Ovary (tissue), 10 donors: ENCODE measurements at places on chromosomes 6 and 20.

GRCh38 chr20:24699321-24700165 is 230.1 kb downstream of the SYNDIG1 start:
- no peak for DNase-seq

- no peak for DNase-seq
Observed at GRCh38 chr20:61331543-61331942, 79.5 kb downstream of the CDH4 start.

- no peak for DNase-seq
Observed at GRCh38 chr6:85096976-85097375, 332.6 kb upstream of the TBX18 start.

DNA sequence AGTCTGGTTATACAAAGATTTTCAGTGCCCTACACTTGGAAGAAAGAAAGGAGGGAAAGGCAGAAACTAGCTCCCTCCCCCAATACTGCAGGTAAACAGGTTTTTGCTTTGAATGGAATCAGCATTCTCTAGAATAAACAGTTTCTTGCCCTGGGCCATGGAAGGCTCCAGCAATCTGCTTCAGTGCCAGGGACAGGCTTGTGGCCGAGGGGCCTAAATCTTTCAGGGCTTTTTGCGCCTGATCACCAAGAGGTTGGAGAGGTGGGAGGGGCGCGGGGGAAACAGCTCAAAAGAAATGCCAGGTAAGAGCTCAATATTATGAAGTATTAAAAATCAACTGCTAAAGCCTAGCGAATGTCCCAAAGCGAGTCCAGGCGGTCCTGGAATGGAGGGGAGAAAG is 23.8 kb downstream of the TFAP2B start:
- no peak for DNase-seq

DNA sequence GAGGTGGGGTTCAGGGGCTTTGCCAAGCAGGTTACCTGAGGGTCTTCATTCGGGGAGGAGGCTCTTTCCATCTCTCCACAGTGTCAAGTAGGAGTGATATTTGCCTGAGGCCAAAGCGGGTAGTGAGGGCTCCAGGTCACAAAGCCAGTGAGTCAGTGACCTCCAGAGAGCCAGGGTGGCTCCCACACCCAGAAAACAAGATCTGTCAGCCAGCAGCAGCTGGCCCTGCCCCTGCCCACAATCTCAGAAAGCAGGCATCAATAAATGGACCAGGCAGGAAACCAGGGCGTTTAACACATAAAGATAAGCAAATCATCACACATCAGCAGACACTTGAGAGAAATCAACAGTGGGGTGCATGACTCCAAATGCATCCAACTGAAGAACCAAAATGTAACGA is 250.8 kb downstream of the CDH26 start:
- DNase-seq: no peak

GRCh38 chr6:21846541-21847451 is 253.2 kb downstream of the SOX4 start:
- no peak for DNase-seq

DNA sequence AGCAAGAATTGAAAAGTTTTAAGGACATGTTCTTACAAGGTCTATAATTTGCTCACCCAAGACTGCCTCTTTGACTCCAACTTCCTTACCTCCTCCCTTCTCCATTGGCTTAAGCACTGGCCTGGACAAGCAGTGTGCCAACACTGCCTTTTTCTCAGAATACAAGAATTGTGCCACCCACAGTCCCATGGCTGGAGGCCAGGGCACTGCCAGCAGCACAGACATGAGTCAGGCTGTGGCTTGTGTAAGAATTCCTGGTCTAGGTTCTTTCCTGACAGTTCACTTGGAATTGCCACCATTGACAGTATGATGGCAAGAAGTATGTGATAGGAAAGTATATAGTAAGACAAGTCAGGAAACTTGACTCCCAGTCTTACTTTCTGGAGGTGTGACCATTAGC is 202.7 kb upstream of the MARCKS start:
- no peak for DNase-seq
